ENCODE measurements at places on chromosomes 1 and 21. TPM values are rescaled to one million over a fixed set of nuclear protein-coding genes. Genes with fewer than 3 reads are reported as not detected.

DNA sequence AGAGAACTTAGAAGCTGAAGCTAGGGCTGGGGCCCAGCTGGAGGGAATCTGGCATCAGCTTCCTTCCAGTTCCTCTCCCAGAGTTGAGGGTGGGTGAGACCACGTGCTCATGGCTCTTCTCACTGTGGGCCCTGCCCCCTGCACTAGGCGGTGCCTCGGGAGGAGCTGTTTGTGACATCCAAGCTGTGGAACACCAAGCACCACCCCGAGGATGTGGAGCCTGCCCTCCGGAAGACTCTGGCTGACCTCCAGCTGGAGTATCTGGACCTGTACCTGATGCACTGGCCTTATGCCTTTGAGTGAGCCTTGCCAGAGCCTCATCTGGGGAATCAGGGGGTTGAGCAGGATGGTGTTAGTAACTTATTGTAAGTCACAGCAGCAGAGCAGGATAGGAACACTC lies 16.1 kb downstream of the AKR1A1 start:
- no peak for DNase-seq

DNA sequence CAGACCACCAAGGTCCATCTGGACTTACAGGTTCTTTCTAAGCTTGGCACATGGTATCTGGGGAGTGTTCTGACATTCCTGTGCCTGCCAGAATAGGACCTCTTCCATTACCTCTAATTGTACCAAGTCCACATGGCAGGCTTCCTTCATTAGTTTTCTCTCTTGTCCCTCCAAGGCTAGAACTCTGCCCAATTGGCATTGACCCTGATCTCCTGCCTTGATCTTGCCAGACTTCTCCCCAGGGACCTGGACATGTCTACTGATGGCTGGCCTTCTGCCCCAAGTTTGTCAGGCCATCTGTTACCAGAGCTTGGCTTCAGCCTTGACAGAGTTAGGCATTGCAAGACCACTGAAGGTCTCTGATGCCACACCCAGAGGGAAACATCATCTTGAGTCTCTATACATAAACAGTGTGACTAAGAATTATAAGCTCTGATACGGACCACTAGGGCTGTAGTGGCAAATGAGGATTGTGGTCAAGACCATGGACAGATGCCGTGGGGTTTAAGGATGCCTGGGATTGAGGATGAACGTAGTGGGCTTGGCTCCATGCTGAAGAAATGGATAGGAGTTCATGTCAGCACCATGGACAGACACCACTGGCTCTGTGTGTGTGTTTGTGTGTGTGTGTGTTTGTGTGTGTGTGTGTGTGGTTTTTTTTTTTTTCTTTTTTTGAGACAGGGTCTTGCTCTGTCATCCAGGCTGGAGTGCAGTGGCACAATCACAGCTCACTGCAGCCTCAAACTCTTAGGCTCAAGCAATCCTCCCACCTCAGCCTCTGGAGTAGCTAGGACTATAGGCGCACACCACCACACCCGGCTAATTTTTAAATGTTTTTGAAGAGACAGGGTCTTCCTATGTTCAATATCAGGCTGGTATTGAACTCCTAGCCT lies 19.5 kb upstream of the PSMB2 start:
- DNase-seq, result no peak

- no peak for DNase-seq
These were observed 24.9 kb upstream of the GRHL3 start for GRCh38 chr1:24294228-24294672.

DNA sequence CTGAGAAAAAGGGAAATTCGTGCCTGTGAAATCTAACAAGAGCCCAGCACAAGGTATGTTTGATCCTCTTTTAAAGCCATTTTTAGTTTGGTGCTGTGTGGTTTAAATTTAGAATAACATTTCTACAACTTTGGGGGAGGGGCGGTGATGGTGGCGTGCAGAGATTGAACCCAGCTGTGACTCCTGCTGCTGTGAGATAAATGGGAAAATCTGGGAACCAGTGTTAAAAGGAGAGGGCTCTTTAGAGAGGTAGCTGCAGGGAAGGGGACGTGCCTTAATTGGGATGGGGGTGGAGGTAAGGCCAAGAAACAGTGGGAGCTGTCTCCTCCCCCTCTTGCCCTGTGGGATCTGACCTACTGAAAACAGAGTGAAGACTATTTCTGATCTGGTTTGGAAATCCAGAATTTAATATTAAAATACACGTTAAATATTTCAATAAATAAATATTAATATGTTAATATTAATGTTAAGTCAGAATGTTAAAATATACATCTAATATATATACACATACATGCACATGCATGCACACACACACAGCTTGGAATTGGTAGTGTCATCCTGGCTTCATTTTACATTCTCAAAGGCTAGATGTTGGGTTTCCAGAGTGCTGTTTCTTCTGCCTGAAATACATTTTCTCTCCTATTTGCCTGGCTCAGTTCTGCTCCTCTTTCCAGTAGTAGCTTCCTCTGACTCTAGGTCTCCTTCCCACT lies 30.1 kb upstream of the DNAJC6 start:
- no peak for DNase-seq

- no peak for DNase-seq
These were observed 272.1 kb downstream of the GRIK1 start for GRCh38 chr21:29667651-29668050.

GRCh38 chr1:202017749-202018467 lies 7.5 kb downstream of the ELF3 start:
- DNase-seq, result no peak

- DNase-seq, result no peak
These were observed 34.8 kb upstream of the SYCP1 start for GRCh38 chr1:114819869-114820268.

GRCh38 chr1:241838897-241839296 lies 9.1 kb upstream of the EXO1 start:
- DNase-seq, result no peak

The GNAT2 gene
- not detected for total RNA-seq

DNA sequence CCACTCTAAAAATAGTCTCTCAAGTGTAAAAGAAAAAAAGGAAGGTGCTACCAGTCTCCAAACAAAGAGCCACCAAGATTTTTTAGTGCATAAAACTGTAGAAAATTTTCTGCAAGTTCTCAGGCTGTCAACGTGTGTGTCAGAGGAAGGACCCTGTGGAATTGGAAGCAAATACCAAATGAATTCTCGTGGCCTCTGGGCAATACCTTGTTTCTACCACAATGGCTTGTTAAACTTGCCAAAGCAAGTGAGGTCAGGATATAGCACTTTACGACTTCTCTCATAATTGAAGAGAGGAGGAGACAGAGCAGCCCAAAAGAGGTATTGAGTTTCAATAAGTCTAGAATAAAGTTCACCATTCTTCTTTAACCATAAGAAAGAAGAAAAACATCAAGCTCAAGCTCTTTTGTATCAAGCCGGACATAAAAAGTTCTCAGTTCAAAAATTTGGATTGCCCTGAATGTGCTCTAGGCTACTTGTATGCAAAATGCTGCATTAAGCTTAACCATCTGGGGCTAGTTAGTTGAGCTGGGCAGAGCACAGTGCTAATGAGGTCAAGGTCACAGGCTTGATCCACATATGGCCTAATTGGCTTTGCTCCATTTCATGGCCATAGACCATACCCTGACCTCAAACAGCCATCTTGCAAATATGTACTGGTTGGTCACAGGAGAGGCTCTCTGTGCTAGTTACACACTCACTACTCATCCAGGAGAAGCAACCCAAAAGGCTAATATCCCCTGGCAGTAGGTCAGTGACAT lies 60.5 kb downstream of the TBX15 start:
- no peak for DNase-seq

GRCh38 chr1:38804062-38804886 lies 55.3 kb downstream of the RRAGC start:
- no peak for DNase-seq

The CLK2 gene
- total RNA-seq, result 104 TPM

- peak; percentile 34 for DNase-seq
These were observed 3.1 kb downstream of the VPS26C start for GRCh38 chr21:37263827-37264600.

The RLF gene
- 20.4 TPM for total RNA-seq

The ST6GALNAC5 gene
- total RNA-seq, result not detected

DNA sequence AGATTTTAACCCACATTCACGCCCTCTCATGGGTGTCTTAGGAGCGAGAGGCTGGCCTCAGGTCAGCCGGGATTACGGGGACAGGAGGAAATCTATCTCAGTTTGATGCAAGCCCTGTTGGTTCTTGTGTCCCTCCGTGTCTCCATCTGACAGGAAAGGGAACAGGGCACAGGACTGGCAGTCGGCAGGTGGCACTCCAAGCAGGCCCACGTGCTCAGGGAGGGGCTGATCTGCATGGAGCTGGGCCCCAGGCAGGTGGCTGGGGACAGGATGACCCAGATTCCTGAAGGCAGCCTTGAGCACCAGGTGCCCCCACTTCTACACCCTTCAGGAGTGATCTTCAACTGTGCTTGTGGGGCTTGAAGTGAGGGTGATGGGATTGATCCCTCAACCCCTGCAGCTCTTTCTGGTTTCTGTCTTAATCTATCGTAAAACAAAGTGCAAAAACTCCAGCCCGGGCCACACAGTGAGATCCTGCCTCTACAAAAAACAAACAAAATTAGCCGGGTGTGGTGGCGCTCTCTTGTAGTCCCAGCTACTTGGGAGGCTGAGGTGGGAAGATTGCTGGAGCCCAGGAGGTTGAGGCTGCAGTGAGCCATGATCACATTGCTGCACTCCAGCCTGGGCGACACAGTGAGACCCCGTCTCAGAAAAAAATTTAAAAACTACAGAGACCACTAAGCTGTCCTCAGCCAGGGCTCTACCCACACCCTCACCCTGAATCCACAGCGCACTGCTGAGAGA lies 8.3 kb downstream of the PLEKHG5 start:
- no peak for DNase-seq

The CPLANE2 gene
- 6.1 TPM for total RNA-seq

- DNase-seq, result no peak
These were observed 189.4 kb downstream of the NCAM2 start for GRCh38 chr21:21187579-21187978.

GRCh38 chr1:14996133-14997050 lies 157.2 kb upstream of the TMEM51 start:
- DNase-seq, result no peak

- peak; percentile 11 for DNase-seq
These were observed 83.4 kb downstream of the RUNX3 start for GRCh38 chr1:24846671-24847070.

The ARHGAP29 gene
- not detected for total RNA-seq

DNA sequence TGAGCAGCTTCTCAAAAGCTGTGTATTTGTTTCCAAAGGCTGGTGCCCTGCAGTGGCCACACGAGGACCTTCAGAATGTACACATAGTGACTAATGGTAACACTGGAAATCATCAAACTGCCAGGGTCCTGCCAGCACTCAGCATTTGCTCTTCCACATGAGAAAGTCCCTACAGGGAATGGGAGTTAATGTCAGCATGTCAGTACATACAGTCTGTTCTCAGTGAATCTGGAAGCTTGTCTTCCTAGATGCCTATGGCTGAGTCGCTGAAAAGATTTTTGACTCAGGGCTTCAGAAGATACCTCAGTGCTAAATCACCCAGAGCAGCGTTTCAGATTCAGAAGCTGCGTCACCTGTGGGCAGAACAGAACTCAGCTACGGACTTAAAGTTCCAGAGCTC lies 108.2 kb downstream of the CDC7 start:
- DNase-seq, result no peak

The PGLYRP3 gene
- total RNA-seq, result not detected

DNA sequence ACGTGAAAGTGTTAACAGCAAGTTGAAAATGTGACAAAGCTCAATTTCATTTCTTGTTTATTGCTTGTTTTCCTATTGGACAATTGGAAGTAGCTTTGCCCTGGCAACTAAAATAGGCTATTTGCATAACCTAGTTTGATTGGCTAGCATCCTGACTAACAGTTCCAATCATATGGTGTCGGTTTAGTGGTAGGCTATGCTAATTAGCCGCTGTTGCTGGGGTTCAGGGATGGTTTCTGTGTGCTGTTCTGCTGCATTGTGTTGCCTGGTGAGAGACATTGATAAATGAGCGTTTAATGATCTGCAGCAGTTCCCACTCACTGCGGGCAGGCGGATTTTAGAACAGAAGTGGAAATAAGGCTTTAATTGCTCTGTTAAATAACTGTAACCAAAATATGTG lies 68.5 kb downstream of the DYRK1A start:
- peak; percentile 68 for DNase-seq

DNA sequence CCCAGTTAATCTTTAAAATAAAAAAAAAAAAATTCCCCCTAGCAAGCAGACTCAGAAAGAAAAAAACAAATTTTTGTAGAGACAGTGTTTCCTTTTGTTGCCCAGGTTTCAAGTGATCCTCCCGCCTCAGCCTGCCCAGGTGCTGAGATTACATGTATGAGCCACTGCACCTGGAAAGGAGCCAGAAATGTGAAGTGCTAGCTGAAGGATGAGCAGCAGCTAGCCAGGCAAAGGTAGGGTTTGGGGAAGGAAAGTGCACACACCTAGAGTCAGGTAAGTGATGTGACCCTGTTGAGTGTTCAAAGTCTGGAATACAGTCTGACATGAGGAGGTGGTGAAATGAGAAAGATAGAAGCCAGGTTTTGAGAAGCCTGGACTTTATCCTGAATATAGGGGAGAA lies 1.7 kb downstream of the AKR1A1 start:
- DNase-seq, result no peak

The SPRR1B gene
- not detected for total RNA-seq

The PBX1 gene
- total RNA-seq, result not detected

The NUP210L gene
- 0.08 TPM for total RNA-seq

DNA sequence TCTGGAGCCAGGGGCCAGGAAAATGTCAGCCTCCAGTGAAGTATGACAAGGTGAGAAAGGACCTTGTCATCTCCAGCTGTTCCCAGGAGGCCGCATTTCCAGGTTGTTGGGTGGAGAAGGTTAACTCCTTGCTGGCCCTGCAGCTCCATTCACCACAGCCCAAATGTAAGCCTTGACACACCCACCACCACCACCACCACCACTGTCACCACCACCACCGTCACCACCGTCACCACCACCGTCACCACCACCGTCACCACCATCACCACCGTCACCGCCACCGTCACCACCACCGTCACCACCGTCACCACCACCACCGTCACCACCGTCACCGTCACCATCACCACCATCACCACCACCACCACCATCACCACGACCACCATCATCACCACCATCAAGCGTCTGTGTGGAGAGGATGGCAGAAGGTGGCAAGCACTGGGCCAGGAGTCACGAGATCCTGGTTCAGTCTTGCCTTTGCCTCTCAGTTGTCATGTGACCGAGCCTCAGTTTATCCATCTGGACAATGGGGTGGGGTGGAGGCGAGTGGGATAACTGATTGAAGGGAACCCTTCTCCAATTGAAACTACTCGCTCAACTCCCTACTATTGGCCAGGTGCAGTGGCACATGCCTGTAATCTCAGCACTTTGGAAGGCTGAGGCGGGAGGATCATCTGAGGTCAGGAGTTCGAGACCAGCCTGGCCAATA lies 21.2 kb upstream of the FAM131C start:
- no peak for DNase-seq

GRCh38 chr1:63524201-63524600 lies 876 bp downstream of the EFCAB7 start:
- no peak for DNase-seq

DNA sequence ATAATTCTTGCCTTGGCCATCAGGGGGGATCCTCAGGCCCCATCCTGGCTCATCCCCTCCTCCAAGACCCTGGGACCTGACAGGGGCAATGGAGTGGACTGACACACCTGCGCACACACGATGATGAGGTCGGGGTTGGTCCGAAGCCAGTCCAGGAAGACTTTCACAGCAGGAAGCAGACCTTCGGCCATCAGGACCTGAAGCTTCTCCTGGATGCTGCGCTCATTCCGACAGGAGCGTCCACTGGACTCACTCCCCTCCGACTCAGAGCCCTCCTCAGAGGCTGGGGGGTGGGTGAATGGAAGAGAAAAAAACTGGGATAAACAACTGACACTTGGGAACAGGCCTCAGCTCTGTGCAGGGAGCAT lies 15.4 kb upstream of the PAQR6 start:
- no peak for DNase-seq

GRCh38 chr1:158691907-158692306 lies 5.4 kb upstream of the SPTA1 start:
- no peak for DNase-seq

Measured in activated CD8-positive, alpha-beta T cell treated with anti-CD3 and anti-CD28 coated beads, Interleukin-2, amount 10 ng/mL, durations not matched to agents 7 days and 5 days (primary cell).